Stimulated activated CD8-positive, alpha-beta memory T cell treated with anti-CD3 and anti-CD28 coated beads, Interleukin-4, amount 100 ng/mL, for 4 hours (primary cell): ENCODE measurements at places on chromosomes 6 and 20.

DNA sequence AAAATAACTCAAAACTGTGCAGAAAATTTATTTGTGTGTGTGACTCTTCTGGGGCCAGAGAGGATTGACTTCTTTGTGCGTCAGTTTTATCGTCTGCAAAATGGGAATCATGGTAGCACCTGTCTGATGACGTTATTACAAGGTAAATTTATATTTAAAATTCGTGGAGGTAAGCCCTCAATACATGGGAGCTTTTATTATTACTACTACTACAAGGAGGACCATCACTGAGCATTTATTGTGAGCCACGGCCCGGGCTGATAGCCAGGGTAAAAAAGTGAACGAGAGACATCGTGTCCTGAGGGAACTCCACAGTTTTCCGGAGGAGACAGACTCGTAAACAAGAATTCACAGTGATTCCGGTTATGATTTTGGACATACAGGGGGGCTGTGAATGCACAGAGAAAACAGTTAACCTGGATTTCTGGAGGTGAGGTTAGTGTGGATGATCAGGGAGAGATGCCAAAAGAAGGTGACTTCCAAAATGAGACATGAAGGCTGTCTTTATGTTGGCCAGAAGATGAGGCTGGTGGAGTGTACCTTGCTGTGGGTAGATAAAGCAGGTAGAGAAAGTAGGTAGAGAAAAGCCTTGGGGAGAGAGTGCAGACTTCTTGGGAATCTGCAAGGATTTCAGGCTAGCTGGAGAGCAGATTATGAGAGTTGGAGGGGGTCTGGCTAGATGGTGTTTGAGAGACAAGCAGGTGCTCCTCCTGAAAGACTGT is 10.6 kb upstream of the SERINC3 start:
- no peak for DNase-seq

- no peak for DNase-seq
Observed at GRCh38 chr20:62761759-62762131, 34.5 kb upstream of the MRGBP start.

DNA sequence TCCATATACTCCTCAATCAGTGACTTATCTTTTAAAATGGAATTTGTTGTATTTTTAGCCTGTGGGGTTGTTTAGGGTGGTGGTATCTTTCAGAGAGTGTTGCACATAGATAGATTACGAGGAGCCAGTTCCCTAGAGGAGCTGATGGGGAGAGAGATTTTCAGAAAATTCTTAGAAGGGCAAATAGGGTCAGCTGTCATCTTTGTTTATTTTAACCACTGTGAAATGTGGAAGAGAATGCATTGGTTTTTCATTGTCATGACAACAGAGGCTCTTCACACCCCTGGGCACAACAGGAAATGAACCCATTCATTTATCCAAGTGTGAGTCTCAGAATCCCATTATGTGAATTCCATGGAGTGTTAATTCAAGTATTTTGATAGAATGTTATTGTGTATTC is 188.4 kb downstream of the JARID2 start:
- no peak for DNase-seq

GRCh38 chr6:44485601-44486401 is 98.3 kb downstream of the CDC5L start:
- DNase-seq = no peak

DNA sequence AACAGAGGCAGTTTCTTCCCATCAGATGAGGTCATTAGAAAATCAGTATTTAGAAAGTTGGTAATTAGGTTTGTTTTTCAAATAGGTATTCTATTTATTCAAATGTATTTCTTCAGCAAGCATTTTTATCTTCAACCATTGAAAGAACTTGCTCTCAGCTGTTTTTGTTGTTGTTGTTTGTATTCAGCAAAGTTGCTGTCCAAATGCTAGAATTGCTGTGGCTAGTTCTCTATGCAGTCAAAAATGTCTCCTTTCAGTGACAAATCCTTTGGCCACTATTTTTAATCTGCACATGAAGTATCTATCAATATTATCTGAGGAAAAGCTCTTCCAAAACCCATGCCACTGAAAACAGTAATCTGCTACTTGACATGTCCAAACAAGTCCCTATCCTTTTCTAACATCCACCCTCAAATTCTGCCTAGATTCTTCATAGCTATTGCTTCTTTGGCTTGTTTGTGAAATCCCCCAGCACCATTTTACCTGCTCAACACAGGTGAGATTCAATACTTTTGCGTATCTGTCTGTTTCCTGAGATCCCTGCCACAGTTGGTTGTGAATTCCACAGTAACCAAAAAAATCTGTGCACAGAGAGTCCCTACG is 1005.4 kb downstream of the GRIK2 start:
- DNase-seq = no peak

- no peak for DNase-seq
Observed at GRCh38 chr6:129845696-129846095, 15.4 kb downstream of the TMEM244 start.

DNA sequence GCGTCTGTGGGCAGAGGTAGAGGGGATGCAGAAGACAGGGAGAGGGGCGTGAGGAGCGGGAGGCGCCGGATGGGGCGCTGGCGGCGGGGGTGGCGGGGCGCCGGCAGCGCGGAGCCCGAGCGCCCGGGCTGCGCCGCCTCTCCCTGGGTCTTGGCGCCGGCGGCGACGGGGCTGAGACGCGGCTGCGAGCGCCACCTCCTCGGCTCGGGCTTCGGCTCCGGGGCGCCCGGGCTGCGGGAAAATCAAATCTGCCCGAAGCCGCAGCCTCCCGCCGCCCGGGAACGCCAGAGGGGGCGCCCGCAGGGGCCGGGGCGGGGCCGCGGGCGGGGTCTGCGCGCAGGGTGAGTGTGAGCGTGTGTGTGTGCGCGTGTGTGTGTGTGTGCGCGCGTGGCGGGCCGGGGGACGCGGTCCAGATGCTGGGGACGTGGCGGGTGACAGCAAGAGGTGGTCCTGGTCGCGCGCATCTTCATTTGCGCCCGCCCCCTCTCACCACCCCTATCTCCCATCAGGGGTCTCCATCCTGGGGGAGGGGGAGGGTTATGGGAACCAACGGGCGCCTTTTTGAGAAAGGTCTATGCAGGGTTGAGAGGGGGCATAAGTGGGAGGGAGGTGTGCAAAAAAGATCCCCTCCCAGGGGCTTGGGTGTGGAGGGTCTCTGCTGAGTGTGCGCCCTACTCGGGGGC is 646 bp upstream of the CPNE5 start:
- DNase-seq = no peak

DNA sequence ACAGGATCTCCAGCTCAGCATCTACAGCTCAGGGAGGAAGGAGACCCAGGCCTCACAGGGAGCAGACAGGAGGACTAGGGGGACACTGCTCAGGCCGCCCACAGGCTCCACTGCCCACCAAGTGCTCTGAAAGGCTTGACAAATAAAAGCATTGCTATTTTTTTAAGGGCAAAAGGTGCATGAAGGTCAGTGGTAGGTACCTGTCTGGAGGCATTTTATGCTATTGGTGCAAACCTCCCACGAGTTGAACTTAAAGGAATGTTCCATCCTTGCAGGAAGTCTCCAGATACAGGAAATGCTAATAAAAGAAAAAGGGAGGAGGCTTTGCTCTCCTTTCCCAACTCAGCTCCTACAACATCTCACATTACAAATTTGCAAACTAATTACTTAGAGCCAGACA is 228.1 kb downstream of the FOXC1 start:
- DNase-seq = no peak

DNA sequence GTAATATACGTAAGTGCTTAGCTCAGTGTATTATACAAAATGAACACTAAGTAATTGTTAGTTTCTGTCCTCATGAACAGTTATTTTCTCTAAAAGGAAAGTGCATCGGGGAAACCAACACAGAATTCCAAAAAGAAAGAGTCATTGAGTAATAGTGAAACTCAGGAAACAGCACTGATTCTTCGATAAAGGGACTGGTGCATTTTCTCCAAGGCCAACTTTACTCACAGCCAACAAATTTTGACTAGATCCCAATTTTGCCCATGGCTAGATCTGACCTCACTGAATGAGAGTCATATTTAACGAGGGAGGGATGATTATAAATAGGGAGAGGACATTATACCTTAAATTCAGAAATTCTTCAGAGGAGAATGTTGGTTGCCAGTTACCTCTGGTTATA is 390.9 kb upstream of the NRSN1 start:
- DNase-seq = no peak

DNA sequence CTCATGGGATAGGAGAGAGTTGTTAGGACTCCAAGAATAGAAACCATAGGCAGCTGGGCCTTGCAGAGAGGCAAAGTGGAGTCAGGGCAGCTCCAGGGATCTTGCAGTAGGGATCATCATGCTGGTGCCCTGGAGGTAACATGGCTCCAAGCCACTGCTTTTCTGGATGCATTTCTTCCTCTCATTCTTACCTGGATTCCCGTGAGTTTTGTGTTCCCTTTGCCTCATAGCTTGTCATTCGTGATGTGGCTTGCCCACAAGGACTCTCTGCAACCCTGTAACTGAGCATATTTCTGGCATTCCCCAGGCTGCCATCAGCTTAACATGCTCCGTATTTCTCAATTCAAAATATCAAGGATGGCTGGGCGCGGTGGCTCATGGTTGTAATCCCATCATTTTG is 5.3 kb downstream of the NHLRC1 start:
- DNase-seq = no peak

DNA sequence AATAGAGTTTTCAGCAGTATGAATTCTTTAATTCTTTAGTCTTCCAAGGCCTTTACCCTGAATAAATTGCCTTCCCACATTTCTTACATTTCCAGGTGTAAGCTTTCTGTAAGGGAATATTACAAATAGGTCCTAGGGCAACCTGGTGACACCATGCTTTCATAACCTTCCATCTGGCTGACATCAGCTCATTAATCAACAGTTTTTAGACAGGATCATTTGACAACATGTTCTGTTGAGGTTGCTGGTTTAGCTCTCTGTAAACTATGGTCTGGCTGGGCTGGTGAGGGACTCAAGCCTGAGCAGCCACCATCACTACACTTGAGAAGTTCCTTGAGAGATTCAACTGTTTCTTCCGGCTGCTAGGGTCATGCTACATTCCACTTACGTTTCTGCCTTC is 19.2 kb downstream of the FAM229B start:
- no peak for DNase-seq

DNA sequence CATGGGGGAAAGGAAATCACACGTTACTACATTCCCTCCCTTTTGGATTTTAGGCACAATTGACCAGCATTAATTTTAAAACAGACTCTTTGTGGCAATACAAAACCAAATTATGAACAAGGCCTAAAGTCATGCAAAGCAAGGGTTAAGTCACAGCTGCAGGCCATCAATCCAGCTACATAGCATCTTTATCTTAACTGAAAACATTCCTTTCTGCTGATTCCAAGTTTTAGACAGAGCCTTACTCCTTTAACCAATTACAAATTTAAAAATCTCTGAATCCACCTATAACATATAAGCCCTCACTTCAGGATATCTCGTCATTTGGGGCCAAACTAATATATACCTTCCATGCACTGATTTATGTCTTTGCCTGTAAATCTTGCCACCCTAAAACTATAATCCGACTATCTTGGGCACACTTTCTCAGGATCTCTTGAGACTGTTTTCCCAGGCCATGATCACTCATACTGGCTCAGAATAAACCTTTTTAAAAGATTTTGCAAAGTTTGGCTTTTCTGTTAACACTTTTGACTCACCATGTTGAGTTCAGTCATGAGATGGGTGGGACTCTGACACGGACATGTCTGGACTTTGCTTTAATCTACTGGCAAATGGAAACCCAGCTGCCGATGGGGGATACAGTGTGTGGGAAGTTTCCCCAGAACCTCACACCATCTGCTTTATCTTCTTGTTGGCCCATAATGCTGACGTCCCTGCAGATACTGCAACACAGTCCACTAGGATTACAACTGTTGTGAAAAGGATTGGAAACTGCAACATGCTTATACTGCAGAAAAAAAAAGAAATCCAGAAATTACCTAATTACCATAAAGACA is 757.0 kb downstream of the PTPRT start:
- DNase-seq = no peak

- no peak for DNase-seq
Observed at GRCh38 chr20:13422637-13423036, 201.6 kb downstream of the ISM1 start.

GRCh38 chr20:10007747-10008146 is 27.0 kb upstream of the ANKEF1 start:
- no peak for DNase-seq
